ENCODE measurements at places on chromosomes 4 and X.

DNA sequence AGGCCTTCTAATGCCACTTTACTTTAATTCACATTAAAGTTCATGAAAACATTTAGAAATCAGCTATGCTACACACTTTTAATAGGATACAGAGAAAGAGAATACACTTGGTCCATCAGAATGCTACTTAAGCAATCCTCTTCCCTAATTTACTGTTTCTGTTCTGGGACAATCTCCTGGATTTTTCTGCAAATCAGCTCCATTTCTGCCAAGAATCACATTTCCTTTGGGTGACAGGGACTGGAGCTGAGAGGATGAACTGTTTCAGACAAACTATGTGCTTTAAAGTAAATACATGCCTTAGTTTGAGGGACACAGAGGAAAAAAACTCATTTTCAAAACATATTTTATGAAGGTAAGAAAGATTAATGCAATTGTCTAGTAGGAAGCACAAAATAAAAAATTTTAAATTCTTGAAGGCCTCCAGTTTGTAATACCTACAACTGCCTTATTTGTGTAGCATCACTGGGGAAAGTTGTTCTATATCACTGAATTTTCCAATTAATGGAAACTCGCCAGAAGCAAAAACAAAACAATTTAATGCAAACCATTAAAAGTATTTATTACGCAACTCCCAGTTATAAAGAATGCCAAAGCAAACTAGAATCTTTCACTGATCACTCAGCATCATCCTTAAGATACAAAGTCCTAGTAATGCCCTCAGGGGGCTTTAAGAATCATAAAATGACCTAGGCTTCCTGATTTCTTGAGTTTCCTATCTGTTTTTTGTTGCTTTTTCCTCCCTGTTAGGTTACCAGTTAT, 36.3 kb downstream of the BCLAF3 start:
- DNase-seq = no peak

DNA sequence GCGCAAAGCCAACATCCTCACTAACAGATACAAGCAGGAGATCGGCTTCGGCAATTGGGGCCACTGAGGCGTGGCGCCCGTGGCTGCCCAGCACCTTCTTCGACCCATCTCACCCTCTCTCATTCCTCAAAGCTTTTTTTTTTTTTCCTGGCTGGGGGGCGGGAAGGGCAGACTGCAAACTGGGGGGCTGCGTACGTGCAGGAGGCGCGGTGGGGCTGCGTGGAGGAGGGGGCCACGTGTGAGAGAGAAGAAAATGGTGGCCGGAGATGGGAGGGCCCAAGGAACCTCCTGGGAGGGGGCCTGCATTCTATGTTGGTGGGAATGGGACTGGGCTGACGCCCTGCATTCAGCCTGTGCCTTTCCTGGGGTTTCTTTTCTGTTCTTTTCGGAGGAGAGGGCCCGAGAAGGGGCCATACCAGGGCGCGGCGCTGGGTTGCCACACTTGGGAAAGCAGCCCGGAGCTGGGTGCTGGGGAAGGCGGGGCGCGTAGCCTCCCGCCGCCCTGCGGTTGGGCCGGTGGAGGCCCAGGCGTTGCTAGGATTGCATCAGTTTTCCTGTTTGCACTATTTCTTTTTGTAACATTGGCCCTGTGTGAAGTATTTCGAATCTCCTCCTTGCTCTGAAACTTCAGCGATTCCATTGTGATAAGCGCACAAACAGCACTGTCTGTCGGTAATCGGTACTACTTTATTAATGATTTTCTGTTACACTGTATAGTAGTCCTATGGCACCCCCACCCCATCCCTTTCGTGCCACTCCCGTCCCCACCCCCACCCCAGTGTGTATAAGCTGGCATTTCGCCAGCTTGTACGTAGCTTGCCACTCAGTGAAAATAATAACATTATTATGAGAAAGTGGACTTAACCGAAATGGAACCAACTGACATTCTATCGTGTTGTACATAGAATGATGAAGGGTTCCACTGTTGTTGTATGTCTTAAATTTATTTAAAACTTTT, 4.5 kb downstream of the MID1IP1 start:
- DNase-seq = peak; percentile 72

- DNase-seq = no peak
Measured at GRCh38 chrX:77434962-77435361, 12.2 kb upstream of the FGF16 start.

- no peak for DNase-seq
Measured at GRCh38 chrX:41616935-41617334, 71.8 kb upstream of the GPR34 start.

- DNase-seq = no peak
Measured at GRCh38 chr4:24912252-24913118, at the start of gene CCDC149. Gene CCDC149 (minus strand): TSS chr4:24913042. CDS start chr4:24912864, 178 bp downstream.
